ENCODE measurements at places on chromosomes 3 and 15. TPM values are rescaled to one million over a fixed set of nuclear protein-coding genes. Genes with fewer than 3 reads are reported as not detected.
A peak's percentile ranks its signal among the peaks of the same experiment; 100 is the strongest.

The ZNF592 gene
- total RNA-seq = 34.8 TPM

DNA sequence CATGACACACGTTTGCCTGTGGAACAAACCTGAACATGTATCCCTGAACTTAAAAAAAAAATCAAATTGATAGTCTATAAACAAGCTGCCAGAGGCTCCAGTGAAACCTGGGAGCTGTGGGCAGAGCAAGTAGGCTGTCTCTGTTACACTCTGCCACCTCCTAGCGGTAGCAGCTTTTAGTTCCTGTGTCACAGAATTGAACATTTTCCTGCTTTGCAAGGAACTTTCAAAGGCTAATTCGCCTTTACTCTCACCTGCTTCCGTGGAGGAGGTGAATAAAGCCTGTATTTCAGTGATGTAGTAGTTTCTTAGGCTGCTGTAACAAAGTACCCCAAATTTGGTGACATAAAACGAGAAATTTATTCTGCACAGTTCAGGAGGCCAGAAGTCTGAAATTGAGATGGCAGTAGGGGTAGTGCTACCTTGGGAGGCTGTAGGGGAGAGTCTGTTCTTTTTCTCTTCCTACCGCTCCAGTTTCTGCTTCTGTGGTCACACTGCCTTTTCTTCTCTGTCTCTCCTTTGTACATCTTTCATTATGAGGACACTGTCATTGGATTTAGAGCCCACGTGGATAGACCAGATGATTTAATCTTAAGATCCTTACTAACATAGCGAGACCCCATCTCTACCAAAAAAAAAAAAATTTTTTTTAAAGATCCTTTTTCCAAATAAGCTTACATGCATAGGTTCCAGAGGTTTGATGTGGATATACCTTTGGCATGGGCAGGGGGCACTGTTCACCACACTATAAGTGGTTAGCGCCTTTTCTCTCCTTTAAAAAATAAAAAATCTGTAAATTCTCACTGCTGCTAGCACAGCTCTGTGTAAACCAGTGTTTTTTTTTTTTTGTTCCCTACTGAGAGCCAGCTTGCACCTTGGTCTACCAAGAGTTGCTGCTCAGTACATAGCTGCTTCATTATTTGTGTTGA lies 25.3 kb downstream of the FBXO22 start:
- DNase-seq = no peak

DNA sequence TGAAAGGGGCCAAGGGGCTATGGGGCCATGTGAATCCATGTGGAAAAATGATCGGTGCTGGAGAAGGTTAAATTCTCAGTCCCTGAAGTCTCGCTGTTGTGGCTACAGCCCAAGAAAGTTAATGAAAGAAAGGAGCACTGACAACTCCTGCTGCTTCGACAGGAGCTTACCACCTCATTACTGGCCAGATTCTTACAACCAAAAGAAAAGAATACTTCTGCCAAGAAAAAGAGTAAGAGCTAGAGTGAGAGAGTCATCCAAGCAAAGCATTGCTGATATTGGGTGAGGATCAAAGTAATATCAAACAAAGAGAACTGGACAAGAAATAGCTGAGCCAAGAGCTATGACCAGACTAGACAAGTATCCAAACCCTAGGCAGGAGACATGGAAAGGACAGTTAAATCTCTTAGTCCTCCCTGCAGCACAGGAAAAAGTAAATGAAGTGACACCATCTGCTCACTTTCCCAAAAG lies 348.4 kb upstream of the PLSCR5 start:
- no peak for DNase-seq

DNA sequence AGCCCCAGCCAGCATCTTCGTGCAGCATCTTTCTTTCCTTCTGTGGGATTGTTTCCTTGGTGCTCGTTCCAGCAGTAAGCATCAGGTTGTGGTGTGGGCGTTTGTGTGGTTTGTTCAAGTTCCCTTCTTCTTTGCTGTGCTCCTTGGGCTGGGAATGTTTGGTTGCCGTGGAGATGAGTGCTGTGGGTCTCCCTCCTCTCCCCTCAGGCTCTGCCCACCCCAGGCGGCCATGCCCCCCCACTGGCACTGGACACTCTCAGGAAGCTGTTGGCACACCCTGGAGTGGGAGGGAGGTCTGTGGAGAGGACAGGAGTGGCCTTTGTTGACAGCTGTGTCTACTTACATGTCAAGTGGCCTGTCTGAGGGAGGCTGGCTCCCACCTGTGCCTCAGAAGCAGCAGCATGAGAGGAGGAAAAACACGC lies 46.5 kb upstream of the SACM1L start:
- DNase-seq = peak; percentile 92

The IP6K1 gene
- 37.5 TPM for total RNA-seq

DNA sequence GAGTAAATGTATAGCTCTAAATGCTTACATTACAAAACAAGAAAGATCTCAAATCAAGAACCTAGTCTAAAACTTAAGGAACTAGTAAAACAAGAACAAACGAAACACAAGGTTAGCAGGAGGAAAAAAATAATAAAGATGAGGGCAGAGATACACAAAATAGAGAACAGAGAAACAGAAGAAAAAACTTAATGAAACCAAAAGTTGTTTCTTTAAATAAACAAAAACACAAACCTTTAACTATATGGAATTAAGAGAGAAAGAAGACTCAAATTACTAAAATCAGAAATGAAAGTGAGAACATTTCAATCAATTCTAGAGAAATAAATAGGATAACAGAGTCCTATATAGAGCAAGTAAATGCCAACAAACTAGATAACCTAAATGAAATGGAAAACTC lies 59.6 kb downstream of the DLG1 start:
- no peak for DNase-seq

The CCRL2 gene
- total RNA-seq = 23.5 TPM

The PDHB gene
- total RNA-seq = 47.7 TPM

The NISCH gene
- total RNA-seq = 90.2 TPM
